ENCODE measurements at places on chromosomes 1 and 21.

DNA sequence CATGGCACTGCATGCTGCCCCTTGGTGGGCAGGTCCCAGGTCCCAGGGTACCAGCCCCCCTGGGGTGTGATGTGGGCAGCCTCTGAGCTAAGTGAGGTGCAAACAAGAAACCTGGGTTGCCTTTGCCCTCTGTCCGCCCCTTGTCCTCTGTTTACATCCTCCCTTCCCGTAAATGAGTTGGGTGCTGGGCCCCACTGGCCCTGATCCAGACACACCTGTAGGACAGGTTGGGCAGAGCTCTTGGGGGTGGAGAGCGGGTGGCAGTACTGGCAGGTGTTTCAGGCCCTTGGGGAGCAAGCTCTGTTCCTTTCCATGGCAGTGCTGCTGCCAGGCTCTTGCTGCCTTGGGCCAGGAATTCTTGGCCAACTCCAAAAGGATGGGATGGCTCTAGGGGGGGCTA is 35.8 kb downstream of the ELF3 start:
- DNase-seq = no peak

- no peak for DNase-seq
Observed at GRCh38 chr1:212283741-212284140, 1.5 kb upstream of the PPP2R5A start.

GRCh38 chr1:17881761-17882160 is 126.6 kb downstream of the ACTL8 start:
- no peak for DNase-seq

DNA sequence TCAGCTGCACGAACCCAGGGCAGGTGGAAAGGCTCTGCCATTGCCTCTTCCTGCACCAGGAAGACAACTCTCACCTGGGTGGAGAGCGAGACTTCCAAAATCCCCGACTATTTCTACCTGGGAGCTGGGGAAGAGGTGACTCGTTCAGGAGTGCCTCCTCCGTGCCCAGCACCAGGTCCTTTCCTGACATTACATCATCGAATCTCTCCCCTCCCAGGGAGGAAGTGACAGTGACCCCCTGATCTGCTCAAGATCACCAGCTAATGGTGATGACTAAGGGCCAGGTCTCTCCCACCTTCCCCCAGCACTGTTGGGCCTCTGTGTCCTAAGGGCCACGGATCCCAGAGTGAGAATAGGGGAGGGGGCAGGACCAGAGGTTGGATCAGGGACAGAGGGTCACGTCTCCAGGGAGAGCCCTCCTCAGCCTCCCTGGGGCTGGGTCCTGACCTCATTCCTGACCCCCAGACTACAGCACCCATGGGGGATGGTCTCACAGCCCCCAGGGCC is 6.8 kb downstream of the MEGF6 start:
- DNase-seq = no peak

DNA sequence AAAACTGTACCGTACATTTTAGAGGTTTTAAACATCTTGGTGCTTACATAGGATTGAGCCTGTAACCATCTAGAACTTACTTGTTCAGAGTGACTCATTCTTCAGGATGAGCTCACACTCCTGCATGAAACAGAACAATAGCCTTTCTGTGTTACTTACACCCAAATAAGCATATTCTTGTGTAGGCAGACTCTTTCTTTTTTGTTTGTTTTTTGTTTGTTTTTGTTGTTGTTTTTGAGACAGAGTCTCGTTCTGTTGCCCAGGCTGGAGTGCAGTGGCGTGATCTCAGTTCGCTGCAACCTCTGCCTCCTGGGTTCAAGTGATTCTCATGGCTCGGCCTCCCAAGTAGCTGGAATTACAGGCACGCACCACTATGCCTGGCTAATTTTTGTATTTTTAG is 3.8 kb upstream of the CA6 start:
- peak; percentile 59 for DNase-seq

GRCh38 chr1:22814176-22815042 is 103.8 kb downstream of the EPHB2 start:
- no peak for DNase-seq

DNA sequence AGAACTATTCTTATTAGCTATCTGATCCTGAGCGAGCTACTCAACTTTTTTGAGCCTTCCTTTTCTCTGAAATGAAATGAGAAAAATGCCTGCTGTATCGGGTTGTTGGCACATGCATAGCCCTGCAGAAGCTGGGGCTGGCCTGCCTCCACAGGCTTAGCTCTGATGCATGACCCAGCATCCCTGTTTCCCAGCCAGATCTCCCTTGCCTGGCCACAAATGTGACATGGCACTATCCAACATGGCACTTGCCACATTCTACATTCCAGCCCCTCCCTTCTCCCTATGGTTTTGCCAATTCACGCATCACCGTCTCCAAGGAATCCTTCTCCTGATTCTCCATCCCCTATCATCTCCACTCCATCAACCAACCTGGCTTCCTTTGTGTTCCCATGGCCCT is 13.8 kb downstream of the RNU5D-1 start:
- DNase-seq = no peak

DNA sequence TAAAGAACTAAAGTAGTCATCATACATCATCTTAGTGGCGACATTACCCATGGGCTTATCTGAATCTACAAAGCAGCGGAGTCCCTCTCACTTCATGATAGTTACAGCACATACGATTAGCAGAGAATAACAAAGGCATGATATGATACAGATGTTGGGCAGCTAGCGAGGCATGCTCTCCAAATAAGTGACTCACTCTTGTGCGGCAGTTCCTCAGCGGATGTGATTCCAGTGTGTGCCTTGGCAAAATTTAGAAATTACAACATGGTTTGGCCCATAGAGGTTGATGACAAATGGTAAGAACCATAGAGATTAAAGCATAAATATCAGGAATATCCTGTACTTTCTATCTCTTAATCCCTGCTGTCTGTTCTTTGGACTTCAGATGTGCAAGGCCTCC is 48.1 kb upstream of the PAXBP1 start:
- peak; percentile 95 for DNase-seq

DNA sequence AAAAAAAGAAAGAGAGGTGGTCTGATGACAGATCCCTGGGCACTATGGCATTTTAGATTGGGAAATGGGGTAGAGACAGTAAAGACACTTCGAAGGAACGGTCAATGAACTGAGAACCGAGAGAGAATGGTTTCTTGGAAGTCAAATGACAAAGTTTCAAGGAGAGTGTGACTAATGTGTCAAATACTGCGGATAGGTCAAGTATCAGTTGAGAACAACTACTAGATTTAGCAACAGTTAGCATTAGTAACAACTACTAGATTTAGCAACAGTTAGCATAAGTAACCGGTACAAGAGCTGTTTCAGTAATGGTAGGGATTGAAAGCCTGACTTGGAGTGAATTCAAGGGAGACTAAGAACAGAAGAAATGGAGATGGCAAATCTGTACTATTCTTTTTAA is 35.0 kb downstream of the UROD start:
- no peak for DNase-seq

GRCh38 chr1:219374046-219374566 is 200.4 kb downstream of the LYPLAL1 start:
- DNase-seq = no peak

DNA sequence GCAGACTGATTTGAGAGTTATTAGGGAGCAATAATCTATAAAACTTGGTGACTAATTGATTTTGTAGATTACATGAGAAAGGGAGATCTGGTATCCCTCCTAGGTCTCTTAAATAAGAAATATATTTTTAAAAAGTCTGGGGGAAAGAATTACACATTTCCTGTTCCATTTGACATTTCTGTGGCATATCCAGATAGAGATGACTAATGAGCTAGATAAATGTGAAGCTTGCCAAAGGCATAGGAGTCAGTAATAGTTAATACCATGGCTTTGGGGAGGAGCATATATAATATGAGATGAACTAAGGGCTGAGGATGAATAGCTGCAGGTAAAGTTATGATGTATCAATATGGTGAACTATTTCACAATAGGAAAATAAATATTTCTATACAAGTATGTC is 663.7 kb downstream of the PTPRC start:
- peak; percentile 28 for DNase-seq

- no peak for DNase-seq
Observed at GRCh38 chr21:45351061-45351460, 53.9 kb upstream of the COL18A1 start.

- no peak for DNase-seq
Observed at GRCh38 chr1:172540635-172541034, 7.7 kb downstream of the SUCO start.

DNA sequence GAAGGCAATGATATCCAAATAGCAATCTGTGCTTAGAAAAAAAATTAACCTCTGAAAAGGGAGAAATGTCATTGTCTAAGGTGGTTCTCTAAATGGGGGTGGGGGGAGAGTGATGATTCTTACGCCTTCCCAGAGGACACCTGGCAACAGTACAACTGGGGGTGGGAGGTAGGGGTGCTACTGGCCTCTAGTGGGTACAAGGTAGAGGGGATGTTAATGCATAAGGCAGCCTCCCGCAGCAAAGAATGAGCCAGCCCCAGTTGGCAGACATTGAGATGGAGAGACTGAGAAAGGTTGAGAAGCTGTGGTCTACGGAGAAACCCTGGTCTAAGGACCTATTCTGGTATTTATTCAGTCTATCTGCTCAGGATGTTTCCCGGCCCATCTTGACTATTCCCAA is 472.2 kb upstream of the RUNX1 start:
- DNase-seq = no peak
